Hematopoietic multipotent progenitor cell (in vitro differentiated cells): ENCODE measurements at places on chromosomes 16 and 17. TPM values are rescaled to one million over a fixed set of nuclear protein-coding genes. Genes with fewer than 3 reads are reported as not detected.

DNA sequence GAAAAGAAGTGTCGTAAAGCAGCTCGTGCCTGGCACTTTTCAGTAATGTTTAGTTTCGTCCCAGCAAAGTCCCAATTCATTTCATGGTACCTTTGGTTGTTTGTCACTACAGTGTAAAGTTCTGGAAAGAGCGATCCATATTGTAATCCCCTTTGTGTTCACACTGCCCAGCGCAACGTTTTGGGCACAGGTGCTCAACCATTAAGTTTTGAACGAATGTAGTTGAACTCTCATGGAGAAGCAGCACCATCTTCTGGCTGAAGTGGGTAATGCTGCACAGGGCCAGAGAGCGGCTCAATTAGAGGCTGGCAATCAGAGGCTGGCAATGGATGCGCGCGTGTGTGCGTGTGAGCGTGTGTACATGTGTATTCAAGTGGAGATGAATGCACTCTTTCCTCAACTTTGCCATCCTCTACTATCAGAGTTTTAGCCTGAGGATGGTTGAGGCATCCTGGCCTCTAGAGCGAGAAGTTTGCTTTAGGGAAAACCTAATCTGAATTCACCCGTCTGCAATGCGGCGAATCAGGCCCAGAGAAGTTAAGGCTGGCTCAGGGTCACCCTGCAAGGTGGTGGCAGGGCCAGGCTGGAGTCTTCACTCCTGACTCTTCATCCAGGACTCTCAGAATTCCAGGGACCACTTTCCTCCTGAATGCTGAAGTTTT is 29.9 kb downstream of the DYNLL2 start:
- DNase-seq, result peak; percentile 87

GRCh38 chr17:39955726-39956225 is 7.0 kb upstream of the GSDMA start:
- no peak for DNase-seq

The RPGRIP1L gene
- total RNA-seq, result 2.2 TPM

GRCh38 chr16:60214311-60214710 is 1480.2 kb upstream of the GOT2 start:
- DNase-seq, result no peak

GRCh38 chr16:79768276-79768970 is 167.9 kb upstream of the MAF start:
- DNase-seq, result no peak

- DNase-seq, result no peak
These were observed 182.0 kb downstream of the SEC14L1 start for GRCh38 chr17:77322514-77323412.

DNA sequence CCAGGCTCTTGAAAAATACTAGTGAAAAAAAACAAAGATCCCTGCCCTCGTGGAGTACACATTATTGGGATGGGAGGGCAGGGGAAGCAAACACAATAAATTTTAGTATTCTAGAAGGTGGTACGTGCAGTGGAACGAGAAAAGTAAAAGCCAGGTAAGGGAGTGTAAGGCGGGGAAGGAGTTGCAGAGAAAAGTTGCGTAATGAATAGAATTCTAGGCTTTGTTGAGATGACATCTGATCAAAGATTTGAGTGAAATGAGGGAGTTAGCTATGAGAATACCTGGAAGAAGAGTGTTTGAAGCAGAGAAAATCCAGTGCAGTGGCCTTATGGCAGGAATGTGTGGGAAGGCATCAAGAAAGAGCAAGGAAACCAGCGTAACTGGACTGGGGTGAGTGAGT is 2.1 kb downstream of the CKLF start:
- DNase-seq, result no peak

The COL1A1 gene
- 0.54 TPM for total RNA-seq

DNA sequence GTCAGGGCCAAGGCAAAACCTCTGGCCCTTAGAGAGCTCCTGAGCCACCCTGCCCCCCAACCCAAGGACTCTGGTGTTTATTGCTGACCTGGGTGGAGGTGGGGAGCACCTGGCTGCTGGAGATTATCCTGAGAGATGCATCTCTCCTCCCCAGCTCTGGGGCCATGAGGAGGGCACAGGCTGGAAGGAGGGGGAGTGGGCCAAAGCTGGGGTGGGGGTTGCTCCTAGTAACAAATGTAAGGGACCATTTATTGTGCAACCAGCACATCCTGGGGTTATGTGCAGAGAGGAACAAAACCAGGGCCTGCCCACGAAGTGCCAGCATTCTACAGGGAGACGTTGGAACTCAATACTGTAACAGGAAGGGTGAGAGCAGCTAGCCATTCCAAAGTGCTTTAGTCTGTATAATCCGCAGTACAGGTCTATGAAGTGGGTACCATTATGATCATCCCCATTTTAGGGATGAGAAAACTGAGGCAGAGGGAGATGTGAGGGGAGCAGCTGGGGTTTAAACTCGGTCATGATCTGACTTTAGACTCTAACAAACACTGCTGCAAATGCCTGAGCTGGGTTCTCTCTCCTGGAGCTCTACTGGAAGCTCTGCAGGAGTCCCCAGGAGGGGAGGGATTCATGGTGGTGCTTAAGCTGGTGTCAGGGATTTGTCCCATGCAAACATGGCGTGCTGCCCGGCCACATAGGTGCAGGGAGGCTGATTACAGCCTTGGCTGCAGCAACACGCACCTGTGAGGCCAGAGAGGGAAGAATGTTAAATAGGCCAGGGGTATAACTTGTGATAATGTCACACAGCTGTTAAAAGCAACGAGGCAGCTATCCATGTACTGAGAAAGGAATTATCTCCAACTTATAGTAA is 1.4 kb upstream of the RHBDF2 start:
- no peak for DNase-seq

DNA sequence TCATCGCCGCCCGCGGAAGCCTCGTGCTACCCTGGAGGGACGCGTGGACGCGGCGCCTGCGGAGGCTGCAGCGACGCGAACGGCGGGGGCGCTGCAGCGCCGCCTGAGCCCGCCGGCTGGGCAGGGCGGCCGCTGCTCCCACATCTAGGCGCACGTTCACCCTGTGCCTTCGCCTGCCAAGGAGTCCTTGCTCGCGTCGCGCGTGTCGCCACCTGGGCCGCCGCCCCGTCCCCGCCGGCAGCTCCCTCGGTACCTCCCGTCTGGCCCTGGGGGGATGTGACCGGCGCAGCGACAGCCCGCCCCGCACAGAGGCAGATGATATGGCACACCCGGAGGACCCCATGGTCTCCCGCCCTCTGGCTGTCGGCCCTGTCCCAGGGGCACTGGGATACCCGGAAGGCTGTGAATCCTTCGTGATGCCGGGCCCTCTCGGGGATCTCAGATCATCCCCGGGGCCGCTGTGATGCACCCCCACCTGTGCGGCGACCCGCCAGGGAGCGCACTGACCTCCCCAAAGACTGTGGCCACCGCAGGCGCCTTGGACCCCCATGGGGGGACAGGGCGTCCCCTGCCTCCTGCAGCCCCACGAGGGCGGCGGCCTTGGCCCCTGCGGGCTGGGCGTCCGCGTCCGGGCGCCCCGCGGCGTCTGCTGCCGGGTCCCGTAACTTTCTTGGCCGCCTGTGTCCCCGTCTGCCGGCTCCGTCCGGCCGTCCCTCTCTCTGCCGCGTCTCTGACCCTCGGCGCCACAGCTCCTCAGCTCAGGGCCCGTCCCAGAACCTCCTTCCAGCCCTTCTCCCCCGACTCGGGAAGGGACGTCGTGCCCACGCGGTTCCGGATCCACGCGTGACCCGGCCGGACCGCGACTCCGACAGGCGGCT is 689 bp upstream of the TBC1D24 start:
- DNase-seq, result peak; percentile 49

- DNase-seq, result no peak
These were observed 301.9 kb upstream of the KCNJ16 start for GRCh38 chr17:69773081-69773480.

GRCh38 chr16:89564476-89565255 is 4.2 kb downstream of the RPL13 start:
- DNase-seq, result no peak

- DNase-seq, result no peak
These were observed 1.4 kb downstream of the CBLN1 start for GRCh38 chr16:49280105-49280741.

DNA sequence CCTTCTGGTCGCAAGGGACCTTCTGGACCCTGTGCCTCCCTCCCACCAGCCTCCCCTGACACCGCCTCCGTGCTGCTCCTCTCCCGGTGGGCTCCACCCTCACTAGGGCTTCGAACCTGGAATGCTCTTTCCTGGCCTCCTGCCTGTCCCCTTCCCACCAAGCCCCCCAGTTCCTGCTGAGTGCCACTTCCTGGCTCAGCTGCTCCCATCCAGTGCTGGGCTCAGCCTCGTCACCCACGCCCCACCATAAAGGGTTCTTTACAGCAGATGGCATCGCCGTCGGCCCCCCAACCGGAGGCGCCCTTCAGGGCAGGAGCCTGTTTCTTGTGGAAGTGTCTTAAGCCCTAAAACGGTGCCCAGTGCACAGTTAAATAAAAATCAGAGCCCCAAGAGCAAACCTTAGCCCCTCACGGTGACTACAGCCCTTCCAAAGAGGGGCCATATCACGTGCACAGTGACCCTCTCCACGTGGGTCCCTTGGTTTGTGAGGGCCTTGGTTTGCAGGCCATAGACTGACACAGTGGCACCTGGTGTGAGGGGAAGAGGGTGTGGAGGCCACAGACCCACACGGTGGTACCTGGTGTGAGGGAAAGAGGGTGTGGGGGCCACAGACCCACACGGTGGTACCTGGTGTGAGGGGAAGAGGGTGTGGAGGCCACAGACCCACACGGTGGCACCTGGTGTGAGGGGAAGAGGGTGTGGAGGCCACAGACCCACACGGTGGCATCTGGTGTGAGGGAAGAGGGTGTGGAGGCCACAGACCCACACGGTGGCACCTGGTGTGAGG is 111.4 kb downstream of the METRNL start:
- DNase-seq, result no peak

The MMP15 gene
- 3.0 TPM for total RNA-seq

GRCh38 chr16:17149904-17150483 is 320.8 kb downstream of the XYLT1 start:
- no peak for DNase-seq

DNA sequence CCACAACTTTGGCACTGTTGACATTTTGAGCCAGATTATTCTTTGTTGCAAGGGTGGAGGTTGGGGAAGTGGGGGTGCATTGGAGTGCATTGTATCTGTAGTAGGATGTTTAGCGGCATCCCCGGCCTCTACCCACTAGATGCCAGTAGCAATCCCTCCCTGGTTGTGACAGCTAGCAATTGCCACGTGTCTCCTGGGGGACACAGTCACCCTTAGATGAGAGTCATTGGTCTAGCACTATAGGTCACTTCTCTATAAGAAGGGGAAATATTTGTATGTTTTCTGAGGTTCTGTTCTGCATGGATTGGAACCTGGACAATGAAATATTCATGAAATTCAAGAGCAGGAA is 32.4 kb downstream of the MSI2 start:
- no peak for DNase-seq

- peak; percentile 29 for DNase-seq
These were observed at the start of gene ABCC3 for GRCh38 chr17:50634224-50634914. Gene ABCC3 (plus strand): TSS chr17:50634881. CDS start chr17:50634937, 56 bp downstream.

- DNase-seq, result no peak
These were observed 8.6 kb upstream of the VAC14 start for GRCh38 chr16:70809392-70810060.

The LRRC75A gene
- 11.0 TPM for total RNA-seq

GRCh38 chr17:19387921-19388521 is 1.0 kb upstream of the MFAP4 start:
- DNase-seq, result no peak

The FAM20A gene
- total RNA-seq, result 0.27 TPM

The RFFL gene
- 24.2 TPM for total RNA-seq

The TMEM235 gene
- under 0.01 TPM for total RNA-seq

GRCh38 chr16:11264155-11264832 is 4.8 kb downstream of the TNP2 start:
- DNase-seq, result no peak

DNA sequence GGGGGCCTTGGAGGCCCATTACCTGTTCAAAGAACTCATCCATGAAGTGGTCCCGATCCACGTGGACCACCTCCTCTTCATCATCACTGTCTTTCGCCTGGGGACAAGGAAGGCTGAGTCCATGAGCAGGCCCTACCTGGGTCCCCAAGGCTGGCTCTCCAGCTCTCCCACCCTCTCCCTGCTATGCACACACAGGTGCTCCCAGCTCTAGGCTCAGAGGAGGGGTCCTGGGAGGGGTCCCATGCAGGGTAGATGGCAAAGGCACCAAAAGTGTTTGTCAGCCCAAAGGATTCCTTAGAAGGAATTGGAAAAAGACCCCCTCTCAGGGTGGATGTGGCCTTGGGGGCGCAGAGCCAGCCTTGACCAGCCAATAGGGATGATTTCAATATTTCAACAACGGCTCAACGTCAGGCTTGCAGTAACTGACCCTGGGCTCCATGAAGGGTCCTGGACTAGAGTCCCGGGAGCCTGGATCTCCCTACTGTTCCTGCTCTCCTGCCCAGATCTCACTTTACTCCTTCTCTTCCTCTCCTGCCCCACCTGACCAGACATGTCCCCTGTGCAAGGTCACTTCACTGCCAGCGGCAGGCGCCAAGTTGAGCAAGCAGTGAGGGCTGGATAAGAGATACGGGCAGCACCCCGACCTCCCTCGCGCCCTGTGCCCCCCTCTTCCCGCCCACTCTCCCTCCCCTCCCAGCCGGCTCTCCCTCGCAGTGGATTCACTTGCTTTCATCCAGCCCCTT is 8.8 kb downstream of the STX1B start:
- DNase-seq, result no peak

The RHBDF1 gene
- 11.3 TPM for total RNA-seq

- no peak for DNase-seq
These were observed 60.1 kb downstream of the AIPL1 start for GRCh38 chr17:6374761-6375312.

The DNAH17 gene
- total RNA-seq, result under 0.01 TPM

DNA sequence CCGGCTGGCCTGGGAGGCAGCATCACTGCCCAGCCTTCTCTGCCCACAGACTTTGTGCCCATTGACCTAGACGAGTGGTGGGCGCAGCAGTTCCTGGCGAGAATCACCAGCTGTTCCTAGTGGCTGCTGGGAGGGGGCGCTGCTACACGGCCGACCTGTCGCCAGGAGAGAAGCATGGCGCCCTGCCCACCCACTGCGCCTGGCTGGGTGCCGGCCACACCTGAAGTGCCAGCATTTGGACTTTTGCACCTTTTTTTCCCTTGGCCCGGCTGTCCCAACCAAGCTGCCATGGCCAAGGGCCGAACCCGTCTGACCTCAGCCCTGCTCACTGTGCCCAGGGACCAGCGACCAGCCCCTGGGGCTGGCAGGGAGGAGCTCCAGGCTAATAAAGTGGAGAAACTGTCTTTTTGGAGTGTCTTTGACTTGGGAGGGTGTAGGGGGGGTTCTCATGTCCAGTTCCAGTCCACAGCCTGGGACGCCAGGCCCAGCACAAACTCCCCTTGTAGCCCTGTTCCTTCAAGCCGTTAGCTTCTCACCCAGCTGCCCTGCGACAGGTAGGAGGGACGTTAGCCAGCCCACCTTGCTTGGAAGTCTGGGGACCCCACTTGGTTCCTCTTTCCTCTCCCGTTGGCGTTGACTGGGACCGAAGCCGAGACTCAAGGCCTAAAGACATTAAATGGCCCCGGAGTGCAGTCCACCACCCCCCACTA is 939 bp upstream of the WDR90 start:
- peak; percentile 52 for DNase-seq

The TEX19 gene
- total RNA-seq, result not detected

DNA sequence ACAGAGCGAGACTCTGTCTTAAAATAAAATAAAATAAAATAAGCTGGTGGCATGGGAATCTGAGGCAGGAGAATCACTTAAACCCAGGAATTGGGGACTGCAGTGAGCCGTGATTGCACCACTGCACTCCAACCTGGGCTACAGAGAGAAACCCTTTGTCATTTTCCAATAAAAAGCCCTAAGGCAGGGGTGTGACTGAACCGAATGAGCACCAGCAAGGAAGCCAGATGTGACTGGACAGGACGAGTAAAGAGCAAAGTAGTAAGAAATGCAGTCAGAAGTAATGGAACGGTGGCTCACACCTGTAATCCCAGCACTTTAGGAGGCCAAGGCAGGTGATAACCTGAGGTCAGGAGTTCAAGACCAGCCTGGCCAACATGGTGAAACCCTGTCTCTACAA is 3.8 kb upstream of the RPL23 start:
- DNase-seq, result no peak

The IRX6 gene
- not detected for total RNA-seq
